ENCODE measurements at places on chromosomes 7 and 10.
A peak's percentile ranks its signal among the peaks of the same experiment; 100 is the strongest.

DNA sequence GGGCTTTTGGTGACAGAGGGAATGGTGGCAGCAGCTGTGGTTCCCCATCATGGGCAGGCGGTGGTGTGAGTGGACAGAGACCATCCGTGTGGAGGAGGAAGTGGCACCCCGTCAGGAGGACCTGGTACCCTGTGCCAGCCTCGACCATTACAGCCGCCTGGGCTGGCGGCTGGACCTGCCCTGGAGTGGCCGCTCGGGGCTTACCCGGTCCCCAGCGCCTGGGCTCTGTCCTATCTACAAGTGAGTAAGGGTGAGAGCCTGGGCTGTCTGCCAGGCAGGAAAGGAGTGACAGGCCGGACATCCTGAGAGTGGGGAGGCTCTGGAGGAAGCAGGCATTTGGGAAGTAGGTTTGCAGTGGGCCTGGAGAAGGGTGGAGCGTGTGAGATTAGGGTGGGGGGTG lies 2.9 kb upstream of the ZNF467 start:
- no peak for DNase-seq

DNA sequence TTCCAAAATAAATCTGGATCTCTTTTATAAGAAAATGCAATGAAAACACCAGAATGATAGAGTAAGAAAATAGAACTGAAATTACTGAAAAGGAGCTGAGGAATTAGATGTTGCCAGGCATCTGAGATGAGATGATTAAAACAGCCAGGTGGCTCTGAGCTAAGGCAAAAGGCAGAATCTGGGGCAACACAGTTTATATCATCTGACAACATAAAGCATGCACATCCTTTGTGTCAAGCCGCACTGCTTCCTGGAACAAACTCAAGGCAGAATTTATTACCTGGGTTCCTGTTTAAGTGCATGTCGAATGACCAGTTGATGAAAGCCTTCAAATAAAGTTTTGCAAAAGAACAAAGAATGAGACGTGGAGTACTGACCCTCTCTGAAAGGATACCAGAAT lies 247.0 kb downstream of the SNX10 start:
- no peak for DNase-seq

- no peak for DNase-seq
Measured at GRCh38 chr7:51321961-51322515, 5.4 kb upstream of the COBL start.

- peak; percentile 66 for DNase-seq
Measured at GRCh38 chr7:48299580-48300169, 128.4 kb downstream of the ABCA13 start.

DNA sequence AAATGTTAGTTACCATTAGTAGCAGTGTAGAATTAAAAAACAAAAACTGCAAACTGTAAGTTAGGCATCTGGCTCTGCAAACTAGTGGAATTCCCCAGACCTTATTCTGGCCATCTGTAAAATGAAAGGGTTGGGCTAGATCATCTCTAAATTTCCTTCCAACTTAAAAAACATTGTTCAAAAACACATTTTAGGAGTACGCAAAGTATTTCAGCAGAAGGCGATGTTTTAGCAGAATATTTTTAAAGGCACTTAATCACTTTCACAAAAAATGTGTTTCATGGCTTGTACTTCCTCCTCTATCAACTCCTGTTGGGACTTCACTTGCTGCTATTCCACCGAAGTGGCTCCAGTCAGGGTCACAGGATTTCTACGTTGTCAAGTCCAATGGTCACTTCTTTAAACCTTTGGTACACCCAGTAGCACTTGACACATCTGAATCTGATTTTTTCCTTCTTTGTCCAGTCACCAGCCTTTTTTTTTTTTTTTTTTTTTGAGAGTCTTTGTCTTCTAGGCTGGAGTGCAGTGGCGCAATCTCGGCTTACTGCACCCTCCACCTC lies 169.0 kb downstream of the AHR start:
- DNase-seq, result no peak

DNA sequence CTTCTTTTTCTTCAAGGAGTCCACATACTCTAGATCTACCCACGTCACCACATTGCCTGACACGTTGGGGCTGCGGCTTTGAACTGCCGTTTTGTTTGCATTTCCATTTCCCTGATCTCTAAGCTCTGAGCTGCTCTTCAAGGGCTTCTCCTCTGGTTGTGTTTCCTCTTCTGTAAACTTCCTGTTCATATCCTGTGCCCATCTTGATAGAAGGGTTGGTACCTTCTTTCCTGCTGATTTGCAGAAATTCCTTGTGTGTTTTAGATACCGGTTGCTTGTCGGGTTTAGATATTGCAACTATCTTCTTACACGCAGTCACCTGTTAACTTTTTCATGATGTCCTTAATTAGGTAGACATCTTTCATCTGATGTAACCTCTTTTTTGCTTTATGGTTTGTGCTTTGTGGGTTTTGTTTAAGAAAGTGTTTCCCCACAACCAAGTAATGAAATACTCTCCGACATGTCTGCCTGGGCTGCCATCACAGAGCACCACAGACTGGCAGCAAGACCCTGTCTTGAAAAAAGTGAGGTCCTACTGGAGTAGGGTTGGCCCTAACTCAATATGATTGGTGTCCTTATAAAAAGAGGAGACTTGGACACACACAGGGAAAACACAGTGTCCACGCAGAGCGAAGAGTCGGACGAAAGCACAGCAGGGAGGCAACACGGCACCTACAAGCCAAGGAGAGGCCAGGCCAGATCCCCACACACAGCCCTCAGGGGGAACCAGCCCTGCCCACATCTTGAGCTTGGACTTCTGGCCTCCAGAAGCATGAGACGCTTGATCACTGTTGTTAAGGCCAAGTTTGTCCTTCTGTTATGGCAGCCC lies 99.1 kb upstream of the PDGFA start:
- DNase-seq, result peak; percentile 69

DNA sequence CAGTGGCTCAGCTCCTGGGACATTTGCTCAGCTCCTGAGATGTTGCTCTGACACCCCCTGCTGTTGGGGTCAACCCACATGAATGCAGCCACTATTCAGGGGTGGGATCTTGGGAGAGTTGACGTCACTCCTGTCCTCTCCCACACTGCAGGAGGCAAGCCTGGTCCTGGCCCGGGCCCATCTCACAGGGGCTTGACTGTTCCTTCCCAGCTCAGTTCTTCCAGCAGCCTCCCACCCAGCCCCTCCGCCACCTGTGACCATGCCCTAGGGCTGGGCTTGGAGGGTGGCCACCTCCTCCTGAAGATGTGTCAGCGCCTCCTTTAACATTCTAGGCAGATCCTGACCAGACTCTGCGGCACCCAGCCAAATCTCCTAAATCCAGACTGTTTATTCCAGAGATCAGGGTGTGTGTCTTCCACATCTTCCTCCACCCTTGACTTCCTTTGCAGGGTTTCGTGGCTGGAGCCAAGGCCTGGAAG lies 19.1 kb upstream of the OPALIN start:
- no peak for DNase-seq

GRCh38 chr7:158733220-158733519 lies 28.6 kb upstream of the NCAPG2 start:
- DNase-seq, result no peak

GRCh38 chr10:65430979-65431378 lies 1494.9 kb upstream of the LRRTM3 start:
- no peak for DNase-seq

- no peak for DNase-seq
Measured at GRCh38 chr10:109961174-109962001, 38.1 kb upstream of the XPNPEP1 start.

DNA sequence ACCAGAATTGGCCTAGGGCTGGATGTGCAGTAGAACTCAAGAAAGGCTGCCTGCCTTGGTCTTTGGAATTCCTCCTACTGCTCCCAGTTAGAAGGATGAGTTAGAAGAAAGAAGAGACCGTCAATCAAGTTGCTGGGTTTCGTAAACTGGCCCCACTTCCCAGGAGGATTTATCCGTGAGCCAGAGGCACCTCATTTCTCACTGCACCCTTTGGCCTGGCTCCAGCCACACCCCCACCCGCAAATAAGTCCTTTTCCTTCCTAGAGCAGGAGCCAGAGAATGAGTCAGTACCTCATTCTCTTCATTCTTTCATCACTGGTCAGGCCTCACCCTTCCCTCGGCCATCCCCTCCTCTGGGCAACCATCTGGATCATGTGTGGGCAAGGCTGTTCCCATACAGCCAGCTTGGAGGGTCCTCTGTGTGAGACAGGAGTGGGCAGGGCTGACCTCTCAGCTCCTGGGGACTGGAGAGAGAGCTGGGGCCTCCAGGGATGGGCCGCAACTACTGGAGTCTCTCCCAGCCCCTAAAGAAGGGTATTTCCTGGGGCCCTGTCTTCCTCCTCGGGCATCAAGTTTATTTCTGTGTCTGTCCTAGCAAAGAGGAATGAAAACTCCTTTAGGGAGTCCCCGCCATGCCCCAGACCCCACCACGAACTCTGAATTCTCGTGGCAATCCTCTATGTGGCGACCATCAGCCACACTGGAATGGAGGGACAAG lies 87.2 kb upstream of the DUSP5 start:
- DNase-seq, result no peak

DNA sequence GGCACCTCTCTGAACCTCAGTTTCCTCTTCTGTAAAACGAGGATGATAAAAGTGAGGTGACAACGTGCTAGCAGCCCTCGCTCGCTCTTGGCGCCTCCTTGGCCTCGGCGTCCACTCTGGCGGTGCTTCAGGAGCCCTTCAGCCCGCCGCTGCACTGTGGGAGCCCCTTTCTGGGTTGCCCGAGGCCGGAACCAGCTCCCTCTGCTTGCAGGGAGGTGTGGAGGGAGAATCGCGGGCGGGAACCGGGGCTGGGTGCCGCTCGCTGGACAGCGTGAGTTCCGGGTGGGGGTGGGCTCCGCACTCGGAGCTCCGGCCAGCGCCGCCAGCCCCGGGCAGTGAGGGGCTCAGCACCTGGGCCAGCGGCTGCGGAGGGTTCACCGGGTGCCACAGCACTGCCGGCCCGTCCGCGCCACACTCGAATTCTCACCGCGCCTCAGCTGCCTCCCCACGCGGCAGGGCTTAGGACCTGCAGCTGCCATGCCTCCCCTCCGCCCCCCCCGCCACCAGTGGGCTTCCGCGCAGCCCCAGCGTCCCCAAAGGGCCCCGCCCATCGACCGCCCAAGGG lies 24.3 kb upstream of the ACSL5 start:
- no peak for DNase-seq

DNA sequence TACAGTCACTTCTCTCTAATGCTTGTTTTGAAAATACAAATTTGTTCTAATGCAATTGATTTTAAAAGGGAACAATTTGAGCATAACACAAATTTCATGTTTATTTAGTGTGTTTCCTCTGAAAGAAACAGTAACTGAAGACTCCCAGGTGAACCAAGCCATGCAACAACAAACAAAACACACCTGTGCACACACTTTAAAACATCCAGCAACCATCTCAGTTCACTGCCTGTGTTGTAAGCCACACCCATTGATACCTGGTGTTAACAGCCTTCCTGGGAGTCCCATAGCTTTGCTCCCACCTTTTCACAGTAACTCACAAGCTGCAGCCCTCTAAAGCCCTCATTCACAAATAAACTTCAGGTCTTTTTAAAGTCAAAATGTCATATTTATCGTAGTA lies 89.3 kb downstream of the DOCK4 start:
- DNase-seq, result no peak

DNA sequence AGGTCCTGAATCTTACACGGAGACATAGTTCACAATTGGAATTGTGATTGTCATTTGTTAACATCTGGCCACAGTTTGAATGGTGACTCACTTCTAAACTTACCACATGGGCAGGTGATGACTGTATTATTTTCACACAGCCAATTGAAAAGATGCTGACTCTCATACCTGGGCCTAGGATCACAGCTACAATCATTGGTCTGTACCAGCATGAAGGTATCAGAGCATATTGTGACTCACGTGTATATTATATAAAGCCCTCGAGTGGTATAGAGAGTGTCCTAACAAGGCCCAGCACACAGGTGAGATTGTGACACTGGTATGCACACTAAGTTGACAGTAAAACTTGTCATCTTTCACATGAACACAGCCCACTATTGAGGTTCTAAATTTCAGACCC lies 9.4 kb upstream of the ZNF107 start:
- no peak for DNase-seq
